Activated CD8-positive, alpha-beta T cell treated with anti-CD3 and anti-CD28 coated beads, Interleukin-2, amount 10 ng/mL, durations not matched to agents 7 days and 5 days (primary cell): ENCODE measurements at places on chromosomes 7 and 10. TPM values are rescaled to one million over a fixed set of nuclear protein-coding genes. Genes with fewer than 3 reads are reported as not detected.

- peaks cover 11% of the 10 kb centered on the region for H3K27me3 ChIP-seq
- H3K4me1 ChIP-seq, result peaks cover 12% of the 10 kb centered on the region
- DNase-seq, result no peak
- no peaks in the 10 kb centered on the region for H3K36me3 ChIP-seq
- H3K27ac ChIP-seq, result no peak overlapping the region
Measured at GRCh38 chr10:103539751-103540150, 46.2 kb downstream of the NEURL1 start.

GRCh38 chr7:138797715-138798320 is at the start of the genes ATP6V0A4 and TMEM213:
Gene ATP6V0A4 (minus strand): TSS chr7:138798196. CDS start chr7:138771247, 26,949 bp downstream.
Gene TMEM213 (plus strand): TSS chr7:138797994. CDS start chr7:138798105, 111 bp downstream.
- no peak for DNase-seq
- H3K27me3 ChIP-seq, result peaks cover 10% of the 10 kb centered on the region
- peak within 1 kb of the TSS; percentile 43 for H3K27ac ChIP-seq
- no peak within 1 kb of the TSS for H3K4me3 ChIP-seq
- no peaks in the 10 kb centered on the region for H3K36me3 ChIP-seq

DNA sequence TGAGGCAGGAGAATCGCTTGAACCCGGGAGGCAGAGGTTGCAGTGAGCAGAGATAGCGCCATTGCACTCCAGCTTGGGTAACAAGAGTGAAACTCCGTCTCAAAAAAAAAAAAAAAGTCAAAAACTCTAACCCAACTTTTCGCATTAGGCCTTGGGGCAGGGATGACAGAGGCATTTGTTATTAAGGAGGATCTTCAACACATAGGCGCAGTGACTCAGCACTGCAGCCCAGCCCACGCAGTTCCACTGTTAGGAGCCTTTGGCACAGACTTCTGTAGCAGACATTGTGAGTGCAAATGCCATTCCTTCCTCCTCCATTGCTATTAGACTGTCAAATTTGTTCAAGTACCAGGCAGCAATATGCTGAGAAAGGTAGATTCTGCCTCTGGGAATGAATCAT is 43.1 kb upstream of the KLHL7 start:
- no peaks in the 10 kb centered on the region for H3K4me1 ChIP-seq
- no peak overlapping the region for H3K27ac ChIP-seq

- H3K36me3 ChIP-seq, result no peaks in the 10 kb centered on the region
- no peaks in the 10 kb centered on the region for H3K4me1 ChIP-seq
- no peaks in the 10 kb centered on the region for H3K27me3 ChIP-seq
Measured at GRCh38 chr7:4166807-4167206, 515.3 kb upstream of the FOXK1 start.

EPHA1 gene
- 15.7 TPM for total RNA-seq

DNA sequence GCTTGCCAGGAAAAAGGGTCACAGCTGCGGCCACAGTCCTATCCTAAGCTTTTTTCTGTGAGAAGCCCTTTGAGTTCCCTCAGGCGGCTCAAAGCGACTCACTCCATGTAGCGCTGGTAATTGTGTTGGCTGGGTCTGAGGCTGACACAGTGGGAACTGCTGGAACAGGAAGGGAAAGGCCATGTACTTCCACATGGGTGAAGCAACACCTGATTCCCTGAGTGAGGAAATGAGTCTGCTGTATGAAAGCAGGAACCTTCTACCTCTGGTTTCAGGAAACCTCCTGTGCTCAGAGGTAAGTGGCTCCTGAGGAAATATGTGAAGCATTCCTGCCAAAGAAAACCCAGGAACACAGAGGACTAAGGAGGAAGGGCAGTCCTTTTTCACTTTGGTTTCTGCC is 734.6 kb upstream of the SORCS1 start:
- DNase-seq, result no peak
- no peak overlapping the region for H3K4me3 ChIP-seq
- no peaks in the 10 kb centered on the region for H3K4me1 ChIP-seq
- H3K36me3 ChIP-seq, result no peaks in the 10 kb centered on the region
- no peak overlapping the region for H3K27ac ChIP-seq
- H3K27me3 ChIP-seq, result no peaks in the 10 kb centered on the region

- H3K4me3 ChIP-seq, result no peak overlapping the region
- DNase-seq, result no peak
- no peaks in the 10 kb centered on the region for H3K27me3 ChIP-seq
- no peaks in the 10 kb centered on the region for H3K36me3 ChIP-seq
- H3K4me1 ChIP-seq, result no peaks in the 10 kb centered on the region
Measured at GRCh38 chr7:122327969-122328368, 23.4 kb upstream of the FEZF1 start.

GRCh38 chr10:121754666-121755065 is 156.4 kb upstream of the FGFR2 start:
- no peak overlapping the region for H3K27ac ChIP-seq
- peaks cover 29% of the 10 kb centered on the region for H3K36me3 ChIP-seq
- no peak for DNase-seq
- no peaks in the 10 kb centered on the region for H3K27me3 ChIP-seq
- H3K4me3 ChIP-seq, result no peak overlapping the region
- peaks cover 7% of the 10 kb centered on the region for H3K4me1 ChIP-seq

- H3K27ac ChIP-seq, result no peak overlapping the region
- no peaks in the 10 kb centered on the region for H3K36me3 ChIP-seq
- no peak for DNase-seq
- H3K4me3 ChIP-seq, result no peak overlapping the region
Measured at GRCh38 chr10:115063701-115064658, 29.2 kb upstream of the ATRNL1 start.

TUBGCP2 gene
- 53.5 TPM for total RNA-seq

TNPO3 gene
- 47.9 TPM for total RNA-seq

DNA sequence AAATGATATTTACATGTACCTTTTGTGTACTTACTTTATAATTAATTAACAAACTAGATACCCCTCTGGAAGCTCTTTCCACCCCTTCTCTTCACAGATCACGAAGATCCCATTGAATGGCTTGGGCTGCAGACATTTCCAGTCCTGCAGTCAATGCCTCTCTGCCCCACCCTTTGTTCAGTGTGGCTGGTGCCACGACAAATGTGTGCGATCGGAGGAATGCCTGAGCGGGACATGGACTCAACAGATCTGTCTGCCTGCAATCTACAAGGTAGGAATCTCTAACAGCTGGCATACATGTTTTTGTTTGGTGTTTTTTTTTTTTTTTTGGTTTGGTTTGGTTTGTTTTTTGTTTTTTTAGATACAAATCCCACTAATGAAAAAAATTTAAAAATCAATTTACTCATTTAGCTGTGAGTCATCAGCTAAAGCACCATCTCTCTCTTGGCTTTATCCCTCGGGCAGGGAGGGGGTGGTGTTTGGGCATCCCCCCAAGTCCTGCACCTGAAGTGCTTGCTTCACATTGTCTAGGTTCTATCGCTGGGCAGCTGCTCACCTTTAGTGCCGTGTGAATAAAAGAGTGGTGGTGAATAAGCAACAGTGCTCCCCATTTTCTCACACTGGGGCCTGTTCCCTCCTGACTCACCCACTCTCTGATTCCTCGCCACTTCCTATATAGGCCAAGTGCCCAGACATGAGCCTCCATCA is 68.9 kb downstream of the MET start:
- DNase-seq, result no peak
- no peak overlapping the region for H3K4me3 ChIP-seq

DNA sequence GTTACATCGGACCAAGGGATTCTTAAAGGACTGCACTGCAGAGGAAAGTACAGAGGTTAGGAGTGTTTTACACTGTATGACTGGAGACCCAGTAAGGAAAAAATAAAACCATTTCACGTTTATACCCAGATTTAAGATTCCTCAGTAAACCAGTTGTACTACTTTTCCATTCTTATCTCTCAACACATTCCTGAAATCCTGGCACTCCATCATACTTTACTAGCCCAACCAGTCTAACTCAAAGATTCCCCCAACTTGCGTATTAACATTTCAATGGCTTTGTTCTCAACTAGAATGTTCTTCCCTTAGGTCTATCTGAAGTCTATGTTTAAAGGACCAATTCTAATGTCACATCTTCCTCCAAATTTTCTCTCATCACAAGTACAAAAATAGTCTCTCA is 8.0 kb downstream of the CCDC186 start:
- H3K4me1 ChIP-seq, result peaks cover 23% of the 10 kb centered on the region
- no peak overlapping the region for H3K4me3 ChIP-seq
- H3K27me3 ChIP-seq, result no peaks in the 10 kb centered on the region
- DNase-seq, result no peak

GRCh38 chr7:106377847-106378361 is 93.1 kb upstream of the NAMPT start:
- H3K27ac ChIP-seq, result no peak overlapping the region
- no peaks in the 10 kb centered on the region for H3K27me3 ChIP-seq
- no peak for DNase-seq
- H3K4me3 ChIP-seq, result no peak overlapping the region
- no peaks in the 10 kb centered on the region for H3K36me3 ChIP-seq
- H3K4me1 ChIP-seq, result peaks cover 5% of the 10 kb centered on the region

DNA sequence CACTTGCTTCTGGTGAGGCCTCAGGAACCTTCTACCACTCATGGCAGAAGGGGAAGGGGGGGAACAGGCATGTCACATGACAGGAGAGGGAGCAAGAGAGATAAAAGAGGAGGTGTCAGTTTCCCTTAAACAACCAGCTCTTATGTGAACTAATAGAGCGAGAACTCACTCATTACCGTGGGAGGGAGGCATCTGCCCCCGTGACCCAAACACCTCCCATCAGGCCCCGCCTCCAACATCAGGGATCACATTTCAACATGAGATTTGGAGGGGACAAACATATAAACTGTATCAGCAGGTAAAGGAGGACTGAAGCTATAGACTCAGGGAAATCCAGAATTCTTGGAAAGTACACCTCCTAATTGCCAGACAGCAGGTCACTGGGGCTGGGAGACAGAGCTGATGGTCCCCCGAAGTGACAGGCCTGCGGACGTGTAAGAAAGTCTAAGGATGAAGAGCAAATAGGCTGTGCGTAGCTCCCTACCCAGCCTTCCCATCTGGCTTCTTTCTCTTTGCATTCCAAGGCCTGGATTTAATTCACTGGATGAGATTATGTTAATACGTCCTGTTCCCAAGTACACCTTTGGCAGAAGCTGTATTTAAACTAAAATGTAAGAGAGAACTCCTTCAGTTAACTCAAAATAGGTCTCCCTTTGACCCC is 186.7 kb upstream of the LYZL2 start:
- H3K4me1 ChIP-seq, result peaks cover 28% of the 10 kb centered on the region
- H3K27ac ChIP-seq, result no peak overlapping the region
- no peak overlapping the region for H3K4me3 ChIP-seq

- DNase-seq, result no peak
- H3K27ac ChIP-seq, result no peak overlapping the region
- H3K36me3 ChIP-seq, result peaks cover 7% of the 10 kb centered on the region
- no peaks in the 10 kb centered on the region for H3K27me3 ChIP-seq
- H3K4me3 ChIP-seq, result no peak overlapping the region
Measured at GRCh38 chr10:70847659-70848360, 32.1 kb downstream of the SGPL1 start.

PRLHR gene
- not detected for total RNA-seq

DNA sequence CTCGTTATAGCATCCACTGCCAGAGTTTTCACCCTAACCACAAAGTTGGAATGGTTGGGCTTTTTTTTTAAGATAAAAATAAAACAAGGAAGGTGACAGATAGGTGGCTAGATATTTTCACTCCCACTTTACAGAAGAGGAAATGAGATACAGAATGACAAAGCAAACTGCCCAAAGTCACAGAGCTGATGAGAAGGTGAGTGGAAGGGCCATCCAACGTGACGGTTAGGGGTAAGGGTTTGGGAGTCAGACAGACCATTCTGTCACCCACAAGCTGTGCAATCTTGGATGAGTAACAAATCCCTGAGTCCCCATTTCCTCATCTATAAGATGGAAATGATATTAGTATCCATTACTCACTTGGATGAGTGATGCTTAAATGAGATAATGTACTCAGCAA is 106.9 kb upstream of the PDLIM1 start:
- H3K27ac ChIP-seq, result no peak overlapping the region
- no peak for DNase-seq
- no peaks in the 10 kb centered on the region for H3K36me3 ChIP-seq
- no peak overlapping the region for H3K4me3 ChIP-seq
- peaks cover 2% of the 10 kb centered on the region for H3K27me3 ChIP-seq
- peaks cover 8% of the 10 kb centered on the region for H3K4me1 ChIP-seq

- H3K36me3 ChIP-seq, result no peaks in the 10 kb centered on the region
- no peaks in the 10 kb centered on the region for H3K4me1 ChIP-seq
- no peak overlapping the region for H3K4me3 ChIP-seq
- H3K27ac ChIP-seq, result no peak overlapping the region
- no peaks in the 10 kb centered on the region for H3K27me3 ChIP-seq
- no peak for DNase-seq
Measured at GRCh38 chr7:52355053-52355452, 680.4 kb upstream of the POM121L12 start.

WDR86 gene
- total RNA-seq, result 0.32 TPM

GRCh38 chr7:119963654-119964053 is 309.3 kb upstream of the KCND2 start:
- H3K36me3 ChIP-seq, result no peaks in the 10 kb centered on the region
- DNase-seq, result no peak
- H3K27ac ChIP-seq, result no peak overlapping the region
- H3K27me3 ChIP-seq, result no peaks in the 10 kb centered on the region
- no peak overlapping the region for H3K4me3 ChIP-seq

IFIT1B gene
- total RNA-seq, result not detected

GRCh38 chr10:75407713-75408508 is 6.3 kb upstream of the ZNF503 start:
- peaks cover 28% of the 10 kb centered on the region for H3K4me1 ChIP-seq
- no peak overlapping the region for H3K27ac ChIP-seq

DNA sequence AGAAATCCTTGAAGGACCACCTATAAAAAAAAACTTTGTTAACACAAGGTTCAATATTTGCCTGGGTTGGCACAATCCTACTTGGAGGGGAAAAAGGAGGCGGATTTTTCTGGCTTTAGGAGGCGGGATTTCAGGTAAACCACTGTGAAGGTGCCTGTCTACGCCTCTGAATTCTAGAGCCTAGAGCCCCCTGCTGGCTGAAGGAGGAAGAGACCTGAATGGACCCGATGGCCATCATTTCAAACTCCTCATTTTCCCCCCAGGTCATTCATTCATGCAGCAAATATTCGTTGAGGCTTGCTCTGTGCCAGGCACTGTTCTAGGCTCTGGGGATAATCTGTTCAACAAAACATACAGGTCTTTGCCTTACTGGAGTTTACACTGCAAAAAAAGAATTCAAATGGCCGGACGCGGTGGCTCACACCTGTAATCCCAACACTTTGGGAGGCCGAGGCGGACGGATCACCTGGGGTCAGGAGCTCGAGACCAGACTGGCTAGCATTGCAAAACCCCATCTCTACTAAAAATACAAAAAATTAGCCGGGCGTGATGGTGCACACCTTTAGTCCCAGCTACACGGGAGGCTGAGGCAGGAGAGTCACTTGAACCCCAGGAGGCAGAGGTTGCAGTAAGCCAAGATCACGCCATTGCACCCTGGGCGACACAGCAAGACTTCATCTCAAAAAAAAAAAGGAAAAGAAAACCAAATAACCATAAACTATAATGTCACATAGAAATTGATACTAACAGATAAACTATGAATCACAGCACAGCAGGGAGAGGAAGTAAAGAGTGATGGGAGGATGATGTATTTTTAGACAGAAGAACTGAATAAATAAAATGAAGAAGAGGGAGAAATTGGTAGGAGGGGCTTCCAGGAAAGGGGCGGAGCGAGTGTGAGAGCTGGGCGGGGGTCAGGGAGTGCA is 90.1 kb upstream of the NFE2L3 start:
- H3K27me3 ChIP-seq, result peaks cover 19% of the 10 kb centered on the region
- peaks cover 13% of the 10 kb centered on the region for H3K4me1 ChIP-seq
- no peak overlapping the region for H3K27ac ChIP-seq
- DNase-seq, result peak; percentile 79
- H3K4me3 ChIP-seq, result no peak overlapping the region
